Activated naive CD8-positive, alpha-beta T cell treated with anti-CD3 and anti-CD28 coated beads for 36 hours (primary cell): ENCODE measurements at places on chromosomes 13 and 19.
A peak's percentile ranks its signal among the peaks of the same experiment; 100 is the strongest.

- no peak for DNase-seq
Measured at GRCh38 chr13:105518086-105518485, 1017.4 kb downstream of the EFNB2 start.

GRCh38 chr13:23744315-23744714, 144.9 kb downstream of the MIPEP start:
- DNase-seq, result no peak

DNA sequence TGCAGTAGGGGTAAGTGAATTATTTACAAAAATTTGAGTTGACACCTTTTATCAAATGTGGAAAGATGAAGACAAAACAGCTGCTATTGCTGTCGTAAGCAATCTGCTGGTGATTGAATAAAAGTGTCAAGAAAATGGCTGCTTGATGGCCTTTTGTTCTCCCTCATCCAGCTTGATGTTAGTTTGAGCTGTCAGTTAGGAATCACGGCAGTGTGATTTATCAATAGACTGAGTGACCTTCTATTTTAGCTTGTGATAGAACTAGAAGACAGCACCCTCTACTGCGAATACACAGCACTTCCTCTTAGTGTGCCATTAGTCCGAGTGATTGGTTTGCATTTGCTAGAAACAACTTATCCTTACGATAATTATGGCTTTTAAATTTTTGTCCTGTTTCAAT, 76.3 kb downstream of the MZT1 start:
- no peak for DNase-seq

DNA sequence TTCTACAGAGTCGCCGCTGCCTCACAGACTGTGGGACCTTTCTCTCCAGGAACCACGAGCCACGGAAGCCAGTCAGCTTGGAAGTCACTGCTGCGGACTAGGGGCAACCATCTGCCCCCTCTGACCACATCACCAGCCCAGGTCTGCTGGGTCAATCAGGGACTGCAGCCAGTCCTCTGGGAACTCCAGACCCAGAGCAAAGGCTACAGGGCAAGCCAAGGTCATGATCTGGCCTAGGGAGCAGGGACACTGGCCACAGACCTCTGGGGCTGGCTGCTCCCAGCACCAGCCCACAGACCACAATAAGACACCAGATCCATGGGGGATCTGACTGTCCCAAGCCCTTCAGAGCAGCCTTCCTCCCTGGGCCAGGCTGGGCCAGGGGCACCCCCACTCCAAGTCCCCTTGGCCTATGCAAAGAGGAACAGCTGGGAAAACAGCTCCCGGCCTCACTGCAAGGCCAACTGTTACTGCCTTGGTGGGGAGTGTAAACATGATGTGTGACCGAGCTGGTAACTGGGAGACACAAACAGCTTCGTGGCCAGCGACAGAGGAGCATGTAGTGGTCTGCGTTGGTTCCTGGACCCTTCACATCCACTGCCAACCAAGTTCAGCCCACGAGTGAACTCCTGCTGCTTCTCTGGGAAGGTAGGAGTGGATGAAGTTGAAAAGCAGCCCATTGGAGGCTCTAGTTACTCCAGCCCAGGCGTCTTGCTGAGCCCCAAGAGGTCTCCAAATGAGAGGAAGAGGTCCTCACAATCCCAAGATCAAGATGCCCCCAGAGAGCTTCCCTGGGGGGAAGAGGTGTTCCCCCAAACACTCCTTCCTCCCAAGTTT, 1.5 kb downstream of the AKT2 start:
- DNase-seq, result no peak

- no peak for DNase-seq
Measured at GRCh38 chr13:52164989-52165388, 5.6 kb upstream of the NEK3 start.

DNA sequence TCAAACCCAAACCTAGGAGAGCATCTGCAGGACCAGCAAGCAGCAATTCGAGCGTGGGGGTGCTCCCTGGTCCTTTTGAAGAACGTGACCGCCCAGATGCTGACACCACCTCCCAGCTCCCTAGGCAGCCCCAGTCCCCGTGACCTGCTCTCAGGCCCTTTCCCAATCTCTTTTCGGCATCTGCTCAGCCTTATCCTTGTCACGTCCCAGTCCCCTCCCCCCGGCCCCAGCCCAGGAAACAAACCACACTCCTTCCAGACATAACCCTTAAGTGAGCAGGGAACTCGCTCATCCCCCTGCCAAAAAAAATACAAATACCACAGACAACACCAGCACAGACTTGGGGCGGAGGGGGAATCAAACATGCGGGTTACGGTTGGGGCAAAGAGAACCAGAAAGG, 3.3 kb downstream of the MLLT1 start:
- DNase-seq, result no peak

GRCh38 chr13:80957019-80957655, 616.2 kb upstream of the SPRY2 start:
- DNase-seq, result no peak

- no peak for DNase-seq
Measured at GRCh38 chr19:3826163-3826562, 40.0 kb upstream of the MATK start.

- no peak for DNase-seq
Measured at GRCh38 chr13:50613356-50613831, 230.1 kb downstream of the DLEU7 start.

DNA sequence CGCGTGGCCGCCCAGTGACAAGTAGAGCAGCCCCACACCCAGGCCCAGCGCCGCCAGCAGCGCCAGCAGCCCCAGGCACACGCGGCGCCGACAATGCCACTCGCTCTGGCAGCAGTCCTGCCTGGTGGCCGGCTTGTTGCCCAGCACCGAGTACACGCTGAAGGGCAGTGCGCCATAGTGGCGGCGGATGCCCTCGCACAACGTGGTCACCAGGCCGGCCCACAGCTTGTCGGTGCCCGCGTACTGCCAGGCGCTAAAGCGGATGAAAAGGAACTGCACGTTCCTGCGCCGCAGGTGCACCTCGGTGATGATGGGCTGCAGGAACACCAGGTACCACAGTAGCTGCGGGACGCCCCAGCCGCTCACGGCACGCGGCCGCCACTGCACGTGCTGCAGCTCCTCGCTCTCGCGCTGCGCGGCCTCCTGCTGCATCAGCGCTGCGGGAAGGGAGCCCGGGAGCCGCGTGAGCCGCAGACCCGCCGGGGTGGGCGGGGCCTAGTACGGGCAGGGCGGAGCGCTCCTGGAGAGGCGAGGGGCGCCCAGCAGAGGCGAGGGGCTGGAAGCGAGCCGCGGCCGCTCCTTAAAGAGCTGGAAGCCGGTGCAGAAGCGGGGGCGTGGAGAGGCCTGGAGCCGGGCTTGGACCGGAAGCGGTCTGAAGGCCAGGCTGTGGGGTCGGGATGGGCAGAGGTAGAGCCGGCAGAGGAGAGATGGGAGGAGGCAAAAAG, 7.3 kb downstream of the NKPD1 start:
- DNase-seq, result peak; percentile 55

DNA sequence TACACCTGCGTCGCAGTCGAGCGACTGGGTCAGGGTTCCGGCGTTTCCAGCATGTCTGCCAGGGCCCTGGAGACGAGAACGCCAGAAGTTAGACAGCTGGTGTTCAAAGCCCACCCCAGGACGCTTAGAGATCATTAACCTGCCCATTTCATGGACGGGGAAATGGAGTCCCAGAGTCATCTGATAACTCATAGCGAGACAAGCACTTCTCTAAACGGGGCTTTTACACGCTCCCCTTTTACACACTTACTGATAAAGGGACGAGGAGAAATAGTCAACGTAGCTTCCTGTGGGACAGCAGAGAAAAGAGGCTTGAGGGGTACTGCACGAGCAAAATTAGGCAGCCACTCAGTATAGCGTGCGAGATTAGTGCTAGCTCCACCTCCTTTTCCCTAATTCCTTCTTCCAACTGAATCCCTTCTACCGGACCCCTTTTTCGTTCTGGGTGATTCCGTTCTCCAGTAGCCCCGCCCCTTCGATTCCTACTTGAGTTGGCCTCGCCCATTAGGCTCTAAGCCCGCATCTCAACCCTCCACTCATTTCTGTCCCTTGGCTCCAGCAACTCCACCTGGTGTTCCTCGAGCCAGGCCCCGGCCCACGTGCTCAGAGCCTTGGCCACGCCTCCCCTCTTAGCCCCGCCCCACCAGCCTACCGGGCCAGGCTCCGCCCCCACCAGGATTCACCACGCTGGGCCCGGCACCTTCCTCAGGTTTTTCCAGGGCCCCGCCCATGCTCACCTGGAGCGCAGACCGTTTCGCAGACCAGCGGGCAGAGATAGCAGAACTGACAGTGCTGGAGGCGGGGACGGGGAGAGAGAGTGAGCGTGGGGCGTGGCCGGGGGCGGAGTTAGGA, 3.7 kb downstream of the HRC start:
- DNase-seq, result peak; percentile 46

DNA sequence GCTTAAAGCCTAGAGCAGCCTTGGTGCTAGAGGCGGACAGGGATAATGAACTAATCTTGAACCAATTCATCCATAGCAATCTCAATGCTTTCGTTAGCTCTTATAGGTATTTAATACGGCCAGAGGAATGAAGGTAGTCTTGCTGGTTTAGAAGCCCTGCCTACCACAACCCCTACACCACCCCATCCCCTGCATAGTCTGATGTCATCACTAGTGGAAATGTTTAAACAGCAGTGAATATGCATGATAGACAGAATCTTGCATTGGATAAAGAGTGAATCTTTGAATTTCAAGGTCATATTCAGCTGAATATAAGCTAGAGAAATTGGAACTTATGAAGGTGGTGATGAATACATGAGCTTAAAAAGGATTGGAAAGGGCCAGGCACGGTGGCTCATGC, 321.9 kb downstream of the ITGBL1 start:
- no peak for DNase-seq

DNA sequence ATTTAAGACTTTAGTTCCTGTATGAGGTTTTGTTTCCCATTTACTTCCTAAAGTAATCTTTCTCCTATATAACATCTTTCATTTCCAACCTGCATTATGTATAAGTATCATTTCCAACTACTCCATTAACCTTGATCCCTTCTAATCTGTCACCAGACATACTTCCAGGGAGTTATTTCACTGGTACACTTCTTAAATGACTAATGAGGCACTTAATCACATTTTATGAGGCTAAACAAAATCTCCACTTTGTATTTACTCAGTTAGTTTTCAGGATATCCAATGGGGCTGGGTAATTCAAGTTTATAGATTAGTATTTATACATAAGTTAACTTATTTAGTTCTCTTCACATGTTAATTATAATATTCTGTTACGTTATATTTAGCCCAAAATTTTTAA, 634.7 kb downstream of the PCDH17 start:
- no peak for DNase-seq

DNA sequence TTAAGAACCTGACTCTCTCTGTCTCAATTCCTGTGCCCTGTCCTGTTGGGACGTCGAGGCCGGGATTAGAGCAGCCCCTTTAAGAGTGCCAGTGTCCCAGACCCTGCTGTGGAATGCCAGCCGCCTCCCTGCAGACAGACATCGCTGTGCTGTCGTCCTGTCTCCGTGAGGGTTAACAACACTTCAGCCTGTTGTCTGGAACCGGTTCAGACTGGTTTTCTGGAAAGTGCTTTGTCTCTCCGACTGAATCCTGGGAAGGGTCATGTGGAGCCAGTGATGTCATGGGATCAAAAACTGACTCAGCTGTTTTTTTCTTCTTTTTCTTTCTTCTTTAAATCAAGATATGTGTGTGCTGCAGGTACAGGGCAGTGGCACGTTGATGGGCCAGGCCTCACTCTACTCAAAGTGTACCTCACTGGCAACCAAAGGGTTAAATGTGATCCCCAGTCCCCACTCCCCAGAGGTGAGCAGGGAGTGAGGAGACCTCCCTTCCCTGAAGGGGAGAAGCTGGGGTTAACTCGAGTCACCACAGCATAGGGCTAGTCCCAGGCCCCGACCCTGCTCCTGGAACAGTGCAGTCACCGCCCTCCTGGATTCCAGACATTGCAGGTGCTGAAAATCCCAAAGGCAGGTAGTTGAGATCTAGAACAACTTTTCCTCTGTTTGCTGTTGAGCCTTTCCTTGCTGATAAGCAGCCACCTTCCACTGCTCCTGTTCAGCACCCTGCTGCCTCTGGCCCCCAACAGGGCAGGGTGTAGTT, 50.8 kb downstream of the TSSK6 start:
- no peak for DNase-seq

DNA sequence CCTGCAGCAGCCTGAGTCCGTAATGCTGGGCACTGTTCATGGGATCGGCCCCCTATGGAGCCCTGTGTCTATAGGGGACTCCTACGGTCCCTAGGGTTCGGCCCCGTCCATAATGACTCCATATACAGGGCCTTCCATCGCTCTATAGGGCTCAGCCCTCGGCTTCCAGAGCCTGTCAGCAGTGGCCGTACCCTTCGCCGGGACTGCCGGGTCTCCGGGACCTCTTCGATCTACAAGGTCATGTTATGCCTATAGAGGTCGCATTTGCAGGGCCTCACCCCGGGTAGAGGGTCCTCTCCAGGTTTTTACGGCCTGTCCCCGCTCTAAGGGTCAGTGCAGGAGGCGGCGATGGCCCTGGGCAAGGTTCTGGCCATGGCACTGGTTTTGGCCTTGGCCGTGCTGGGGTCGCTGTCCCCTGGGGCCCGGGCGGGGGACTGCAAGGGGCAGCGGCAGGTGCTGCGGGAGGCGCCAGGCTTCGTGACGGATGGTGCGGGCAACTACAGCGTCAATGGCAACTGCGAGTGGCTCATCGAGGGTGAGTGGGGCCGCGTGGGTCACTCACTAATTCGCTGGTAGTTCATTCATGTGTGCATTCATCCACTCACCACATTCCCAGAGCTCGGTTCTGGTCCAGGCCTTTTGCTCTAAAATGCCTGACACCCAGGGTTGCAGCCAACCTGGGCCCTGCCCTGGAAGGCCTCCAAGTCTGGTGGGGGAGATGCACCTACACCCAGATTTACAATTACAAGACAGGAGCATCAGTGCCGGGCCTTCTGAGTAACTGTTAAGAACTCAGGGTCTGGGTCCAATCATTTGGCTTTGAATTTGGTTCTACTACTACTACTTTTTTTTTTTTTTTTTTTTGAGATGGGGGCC, 699 bp downstream of the MEGF8 start:
- DNase-seq, result peak; percentile 44

DNA sequence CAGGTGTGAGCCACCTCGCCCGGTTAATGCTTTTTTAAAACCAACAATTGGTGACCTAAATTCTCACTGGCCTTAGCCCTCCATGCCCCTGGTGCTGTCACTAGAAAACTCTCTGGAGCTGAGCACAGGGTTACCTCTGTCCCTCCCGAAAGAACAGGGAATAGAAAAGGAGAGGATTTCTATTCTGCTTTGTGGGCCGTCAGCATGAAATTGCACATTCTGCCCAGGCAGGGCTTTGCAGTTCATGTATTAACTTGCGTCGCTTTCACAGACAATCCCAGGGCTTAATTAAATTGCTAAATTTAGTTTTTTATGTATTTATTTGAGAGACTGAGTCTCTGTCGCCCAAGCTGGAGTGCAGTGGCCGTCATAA, 583 bp upstream of the ZNF480 start:
- DNase-seq, result no peak

GRCh38 chr13:114077099-114077932, 55.1 kb downstream of the RASA3 start:
- DNase-seq, result no peak
